ENCODE measurements at places on chromosomes 12 and 14.
A peak's percentile ranks its signal among the peaks of the same experiment; 100 is the strongest.

GRCh38 chr12:10307630-10308029, at the start of gene KLRD1:
Gene KLRD1 (plus strand): TSS chr12:10307870. CDS start chr12:10308078, 208 bp downstream.
- peak; percentile 42 for DNase-seq

DNA sequence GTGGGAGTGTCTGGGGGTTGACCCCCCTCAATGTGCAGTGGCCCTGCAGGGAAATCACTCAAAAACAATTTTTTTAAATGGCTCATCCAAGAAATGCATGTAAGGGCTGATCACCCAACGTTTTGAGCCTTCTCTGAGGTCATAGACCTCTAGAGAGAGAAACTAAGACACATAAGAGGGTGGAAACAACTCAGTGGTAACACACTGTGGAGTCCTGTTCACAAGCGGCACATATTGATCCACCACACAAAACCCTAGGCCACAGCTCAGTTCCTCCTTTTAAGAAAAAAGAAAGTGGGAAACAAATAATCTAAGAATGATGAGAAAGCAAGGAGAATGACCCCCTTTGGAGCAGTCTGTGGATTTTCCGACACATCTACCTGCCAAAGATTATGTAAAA, 83.0 kb upstream of the METAP2 start:
- DNase-seq, result no peak

DNA sequence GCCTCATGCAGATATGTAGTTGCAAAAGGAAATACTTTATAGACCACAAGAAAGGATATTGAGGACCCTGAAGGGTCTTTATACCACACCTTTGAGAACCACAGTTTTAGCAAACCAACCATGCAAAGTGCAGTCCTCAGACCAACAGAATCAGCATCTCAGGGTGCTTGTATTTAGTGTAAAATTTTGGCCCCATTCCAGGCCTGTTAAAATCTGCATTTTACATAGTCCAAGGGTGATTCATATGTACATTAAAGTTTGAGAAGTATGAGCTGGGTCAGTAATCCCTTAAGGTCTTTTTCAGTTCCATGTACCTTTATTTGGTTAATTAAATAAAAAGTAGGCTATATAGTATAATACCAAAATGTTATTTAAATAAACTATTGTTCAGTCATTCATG, 91.2 kb downstream of the WNK1 start:
- DNase-seq, result no peak

DNA sequence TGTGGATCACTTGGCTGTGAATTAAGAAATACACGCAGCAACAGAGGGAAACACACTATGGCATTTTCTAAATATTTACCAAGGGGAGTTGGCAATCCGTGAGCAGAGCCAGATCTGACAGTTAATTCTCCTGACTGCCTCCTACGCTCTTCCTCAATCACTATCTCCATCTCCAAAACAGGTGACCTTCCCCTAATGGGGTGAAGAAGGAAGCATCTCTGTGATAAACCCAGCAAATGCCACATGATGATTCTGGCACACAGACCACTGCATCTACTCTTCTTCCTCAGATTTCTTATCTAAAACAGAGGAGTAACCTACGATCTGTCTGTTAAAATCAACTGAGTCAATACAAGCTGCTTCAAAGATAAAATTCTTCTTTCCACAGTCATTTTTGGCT, 4.4 kb downstream of the SPTB start:
- no peak for DNase-seq

DNA sequence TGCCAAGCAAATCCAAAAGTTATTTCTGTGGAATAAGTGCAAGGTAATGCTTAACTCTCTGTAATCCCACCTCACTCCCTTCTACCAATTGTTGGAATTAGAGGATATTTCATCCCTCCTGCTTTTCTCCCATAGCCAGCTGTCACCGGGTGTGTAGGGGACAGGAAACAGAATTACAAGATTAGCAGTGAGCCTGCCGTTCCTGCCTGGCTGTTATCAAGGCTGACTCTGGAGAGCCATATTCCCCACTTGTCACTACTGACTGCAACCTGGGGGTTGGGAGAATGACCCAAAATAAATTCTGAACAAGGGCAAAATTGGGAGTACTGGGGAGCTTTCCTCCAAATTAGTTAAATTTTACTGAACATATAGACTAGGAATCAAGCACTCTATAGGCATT, 24.8 kb downstream of the TBX5 start:
- DNase-seq, result no peak

- no peak for DNase-seq
Measured at GRCh38 chr14:22178333-22178839, 410.6 kb downstream of the DAD1 start.

DNA sequence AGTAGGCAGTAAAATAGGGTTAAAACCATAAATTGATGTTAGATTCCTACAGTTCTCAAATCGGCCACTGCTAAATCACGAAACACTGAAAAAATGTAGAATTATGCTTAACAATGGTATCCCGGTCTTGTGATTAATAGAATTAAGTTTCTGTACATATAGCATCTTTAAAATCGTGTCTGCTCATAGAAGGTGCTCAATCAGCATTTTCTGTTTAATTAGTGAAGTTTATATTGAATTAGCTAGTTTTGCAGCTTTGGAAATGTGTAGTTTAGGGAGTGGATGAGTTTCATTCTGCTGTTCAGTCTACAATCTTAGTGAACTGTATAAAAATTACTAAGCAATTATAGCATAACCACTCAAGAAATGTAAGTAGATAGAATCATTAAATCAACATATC, 1075.8 kb upstream of the FLRT2 start:
- DNase-seq, result no peak

GRCh38 chr12:132747395-132747794, 14.2 kb downstream of the ANKLE2 start:
- no peak for DNase-seq

DNA sequence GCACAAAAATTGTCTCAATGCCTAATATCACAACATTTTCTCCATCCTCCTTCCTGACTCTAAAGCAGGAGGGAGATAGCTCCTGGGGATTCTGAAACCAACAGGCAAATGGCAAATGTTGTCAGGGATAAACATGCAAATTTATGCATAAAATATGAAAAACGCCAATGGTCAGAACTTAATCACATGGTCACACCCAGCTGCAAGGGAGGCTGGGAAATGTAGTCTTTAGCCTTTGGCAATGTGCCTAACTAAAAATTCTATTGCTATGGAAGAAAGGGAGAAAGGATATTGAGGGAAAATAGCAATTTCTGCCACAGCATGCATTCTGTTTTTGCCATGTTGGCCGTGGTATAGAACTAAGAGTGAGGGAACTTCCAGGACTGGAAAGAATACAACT, 11.7 kb upstream of the OASL start:
- no peak for DNase-seq

GRCh38 chr12:32618115-32618514, 61.0 kb upstream of the DNM1L start:
- DNase-seq, result no peak

DNA sequence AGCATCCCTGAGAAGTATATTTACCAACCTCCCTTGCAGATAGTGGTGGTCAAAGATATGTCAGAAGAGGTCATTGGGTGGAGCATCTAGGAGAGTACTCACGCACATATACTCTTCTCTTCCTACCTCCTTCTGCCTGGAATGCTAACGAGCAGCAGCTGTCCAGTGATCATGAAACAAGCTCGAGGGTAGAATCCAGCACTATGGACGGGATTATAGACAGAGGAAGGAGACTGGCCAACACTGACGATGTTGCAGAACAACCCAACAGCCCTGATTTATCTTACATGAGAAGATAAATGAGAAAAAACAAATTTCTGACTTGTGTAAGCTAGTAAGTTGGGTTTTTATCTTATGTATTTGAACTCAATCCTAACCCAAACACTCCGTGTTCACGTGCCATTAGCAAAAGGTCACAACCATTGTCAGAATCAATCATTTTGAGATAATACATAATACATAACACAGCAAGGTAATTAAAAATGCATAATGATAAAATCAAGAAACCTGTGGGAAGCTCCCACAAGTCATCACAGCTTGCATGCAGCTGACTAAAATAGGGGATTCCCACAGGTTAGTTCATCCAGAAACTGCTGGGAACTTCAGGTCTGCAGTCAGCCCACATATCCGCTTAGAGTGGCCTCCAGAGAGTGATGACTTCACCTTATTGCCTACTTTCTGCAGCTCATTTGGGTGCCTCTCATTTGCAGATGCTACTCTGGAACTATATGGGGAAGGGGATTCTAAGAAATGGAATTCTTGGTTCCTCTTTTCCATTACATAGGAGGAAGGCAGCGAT, 36.3 kb upstream of the STK38L start:
- DNase-seq, result peak; percentile 3

DNA sequence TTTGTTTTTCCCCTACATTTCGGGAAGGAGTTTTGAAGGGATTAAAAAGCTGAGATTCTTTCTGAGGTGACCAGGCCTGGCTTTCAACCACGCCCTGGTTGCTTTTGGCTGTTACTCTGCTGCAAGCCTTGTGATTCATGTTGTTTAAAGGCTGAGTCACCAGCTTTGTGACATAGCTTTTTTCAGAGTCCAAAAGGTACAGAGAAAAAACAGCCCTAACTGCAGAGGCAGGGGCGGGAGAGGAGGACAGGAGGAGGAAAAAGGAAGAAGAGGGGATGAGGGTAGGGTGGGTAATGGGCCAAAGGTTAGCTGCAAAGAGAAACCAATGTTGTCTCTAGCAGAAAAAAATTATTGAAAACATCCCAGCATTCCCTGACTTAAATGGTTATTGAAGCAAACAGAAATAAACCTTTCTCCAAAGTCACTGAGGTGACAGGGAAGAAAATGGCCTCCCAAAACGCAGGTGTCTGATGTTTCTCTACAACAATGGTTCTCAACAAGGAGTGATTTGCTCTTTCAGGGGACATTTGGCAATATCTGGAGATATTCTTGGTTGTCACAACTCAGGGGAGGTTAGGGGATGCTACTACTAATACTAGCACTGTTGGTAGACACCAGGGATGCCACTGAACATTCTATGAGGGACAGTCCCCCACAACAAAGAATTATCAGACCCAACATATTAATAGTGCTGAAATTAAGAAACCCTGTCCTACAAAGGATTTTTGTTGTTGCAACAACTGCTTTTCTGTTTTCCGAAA, 2.1 kb upstream of the UBC start:
- peak; percentile 78 for DNase-seq

DNA sequence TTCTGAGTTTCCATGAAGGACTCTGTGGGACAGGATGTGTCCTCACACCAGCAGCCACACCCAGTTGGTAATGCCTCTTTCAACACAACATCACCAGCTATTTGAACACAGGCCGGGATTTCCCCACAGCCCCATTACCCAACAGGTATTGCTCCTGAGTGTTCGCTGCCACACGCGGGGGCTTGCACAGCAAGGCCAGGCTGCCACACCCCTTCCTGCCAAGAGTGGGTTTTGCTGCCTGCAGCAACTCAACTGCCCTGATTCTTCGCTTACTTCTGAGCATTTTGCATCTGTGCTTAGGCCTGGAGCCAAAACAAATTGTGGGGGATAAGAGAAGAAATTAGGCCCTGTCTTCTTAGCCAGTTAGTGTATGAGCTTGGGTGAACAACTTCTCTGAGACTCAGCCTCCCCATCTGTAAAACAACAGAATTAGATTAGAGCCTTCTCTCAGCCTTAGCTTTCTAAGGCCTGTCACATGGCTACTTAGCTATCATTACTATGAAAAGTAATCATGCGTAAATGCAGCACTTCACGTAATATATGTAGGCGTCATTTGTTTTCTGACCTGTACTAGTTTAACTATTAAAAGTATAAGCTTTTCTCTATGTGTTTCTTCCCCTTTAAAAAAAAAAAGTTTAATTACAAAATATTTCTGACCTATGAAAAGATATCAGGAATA, 20.0 kb downstream of the CKAP4 start:
- peak; percentile 71 for DNase-seq

- DNase-seq, result no peak
Measured at GRCh38 chr12:106522708-106523107, 60.1 kb upstream of the RFX4 start.

GRCh38 chr14:105195522-105196264, 14.6 kb upstream of the NUDT14 start:
- DNase-seq, result no peak

- DNase-seq, result no peak
Measured at GRCh38 chr12:64889434-64890216, 65.2 kb downstream of the TBC1D30 start.

DNA sequence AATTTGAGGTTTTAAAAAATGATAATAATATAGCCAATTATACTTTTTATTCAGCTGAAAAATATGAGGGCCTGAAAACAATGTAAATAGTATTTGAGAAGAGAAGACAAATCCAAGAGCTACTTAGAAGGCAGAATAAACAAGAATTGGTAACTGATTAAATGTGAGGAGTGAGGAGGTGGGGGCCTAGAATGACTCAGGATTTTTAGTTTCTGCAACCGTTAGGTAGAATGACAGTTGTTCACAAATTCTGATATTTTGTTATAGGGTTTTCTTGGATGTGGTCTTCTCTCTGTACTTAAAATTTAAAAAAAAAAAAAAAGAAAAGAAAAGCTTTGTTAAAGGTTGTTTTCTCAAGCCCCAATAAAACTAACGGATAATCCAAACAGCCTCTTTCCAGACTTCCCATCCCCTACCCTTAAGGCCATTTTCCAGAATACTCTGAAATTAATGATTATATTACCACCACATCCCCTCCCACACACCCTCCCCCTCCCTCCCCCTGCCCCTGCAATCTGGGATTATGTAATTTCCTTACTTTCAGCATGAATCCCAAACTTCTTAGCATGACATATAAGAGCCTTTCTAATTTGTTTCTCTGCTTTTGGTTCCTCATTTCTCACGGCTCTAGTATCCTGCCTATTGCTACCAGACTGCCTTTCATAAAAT, 50.4 kb downstream of the LRP6 start:
- no peak for DNase-seq

DNA sequence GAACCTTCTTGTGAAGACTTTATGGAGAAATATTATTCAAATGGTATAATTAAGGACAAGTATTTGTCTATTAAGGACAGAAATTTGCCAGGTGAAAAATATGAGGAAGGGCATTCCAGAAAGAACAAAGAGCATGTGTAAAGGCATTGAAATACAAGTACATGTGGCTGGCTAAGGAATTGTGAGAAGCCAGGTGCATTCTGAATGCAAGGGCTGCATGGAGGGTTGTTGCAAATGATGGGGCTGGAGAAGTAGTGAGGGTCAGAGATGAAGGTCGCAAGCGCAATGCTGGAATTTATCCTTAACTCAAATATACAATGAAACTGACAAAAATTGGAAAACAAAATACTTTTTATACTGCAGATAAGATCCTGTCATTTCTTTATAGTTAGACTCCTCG, 437.7 kb downstream of the ADAMTS20 start:
- DNase-seq, result no peak

- DNase-seq, result peak; percentile 18
Measured at GRCh38 chr12:47889040-47889439, 15.8 kb downstream of the VDR start.

DNA sequence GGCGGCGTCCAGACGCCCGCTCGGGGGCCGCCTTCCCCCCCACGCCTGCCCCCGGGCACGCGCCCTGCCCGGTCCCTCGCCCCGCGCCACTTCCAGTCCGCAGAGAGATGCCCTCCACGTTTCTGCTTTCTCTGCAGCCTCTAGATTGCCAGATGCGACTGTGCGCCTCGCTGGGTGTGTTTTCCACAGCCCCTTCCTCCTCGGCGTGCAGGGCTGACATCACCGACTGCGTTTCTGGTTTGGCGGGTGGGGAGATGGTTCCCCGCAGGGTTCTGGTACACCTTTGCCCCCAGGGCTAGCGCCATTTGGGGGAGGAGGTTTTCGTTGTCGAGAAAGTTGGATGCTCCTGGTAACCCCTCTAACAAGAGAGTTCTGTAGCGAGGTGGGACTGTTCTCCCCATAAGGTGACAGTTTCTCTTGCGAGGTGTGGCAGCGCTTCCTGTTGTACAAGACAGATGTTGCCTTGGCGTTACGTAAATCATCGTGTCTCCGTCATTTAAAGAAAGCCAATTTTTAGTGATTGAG, 1.5 kb downstream of the CALM1 start:
- DNase-seq, result peak; percentile 64

- no peak for DNase-seq
Measured at GRCh38 chr12:50351120-50352043, 45.0 kb downstream of the FAM186A start.
